ENCODE measurements at places on chromosomes 3 and 15.

DNA sequence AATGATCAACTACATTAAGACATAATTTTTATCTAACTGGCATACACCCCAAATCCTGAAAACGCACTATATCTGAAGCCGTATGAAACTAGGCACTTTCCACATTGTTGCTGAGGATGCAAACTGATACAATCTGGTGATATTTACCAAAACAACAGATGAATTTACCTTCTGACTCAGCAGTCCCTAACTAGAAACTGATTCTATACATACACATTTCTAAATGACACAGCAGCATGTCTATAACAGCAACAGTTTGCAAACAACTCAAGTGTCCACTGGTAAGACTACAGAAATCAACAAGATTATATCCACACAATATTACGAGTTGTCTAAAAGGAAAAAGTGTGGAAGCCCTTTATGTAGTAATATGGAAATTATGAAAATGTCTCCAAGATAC lies 22.9 kb downstream of the SECISBP2L start:
- DNase-seq = no peak

- DNase-seq = no peak
Observed at GRCh38 chr15:71323584-71323983, 208.3 kb downstream of the THSD4 start.

- DNase-seq = no peak
Observed at GRCh38 chr3:62870321-62870720, 4.9 kb downstream of the CADPS start.

DNA sequence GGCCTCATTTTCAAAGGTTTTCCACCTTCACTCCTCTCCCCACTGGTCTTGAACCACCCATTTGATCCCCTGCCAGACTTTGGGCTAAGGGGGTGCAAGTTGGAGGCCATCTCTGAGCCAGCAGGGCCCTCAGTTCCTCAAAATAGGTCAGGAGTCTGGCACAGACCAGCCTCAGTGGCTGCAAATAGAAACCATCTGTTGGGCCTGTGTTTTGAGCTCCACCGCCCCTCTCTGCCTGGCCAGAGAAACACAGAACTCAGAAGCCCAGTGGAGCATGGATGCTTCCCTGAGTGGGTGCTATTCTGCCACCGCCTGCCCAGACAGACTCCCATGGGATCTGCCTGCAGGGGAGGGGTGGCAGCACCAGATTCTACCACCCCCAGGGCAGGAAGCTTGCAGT lies 56.3 kb downstream of the CORO2B start:
- DNase-seq = no peak

- no peak for DNase-seq
Observed at GRCh38 chr3:195777975-195778374, 33.8 kb downstream of the MUC4 start.

GRCh38 chr3:56903231-56903782 lies 101.6 kb upstream of the ARHGEF3 start:
- no peak for DNase-seq

GRCh38 chr3:155983834-155984474 lies 113.5 kb downstream of the GMPS start:
- no peak for DNase-seq

DNA sequence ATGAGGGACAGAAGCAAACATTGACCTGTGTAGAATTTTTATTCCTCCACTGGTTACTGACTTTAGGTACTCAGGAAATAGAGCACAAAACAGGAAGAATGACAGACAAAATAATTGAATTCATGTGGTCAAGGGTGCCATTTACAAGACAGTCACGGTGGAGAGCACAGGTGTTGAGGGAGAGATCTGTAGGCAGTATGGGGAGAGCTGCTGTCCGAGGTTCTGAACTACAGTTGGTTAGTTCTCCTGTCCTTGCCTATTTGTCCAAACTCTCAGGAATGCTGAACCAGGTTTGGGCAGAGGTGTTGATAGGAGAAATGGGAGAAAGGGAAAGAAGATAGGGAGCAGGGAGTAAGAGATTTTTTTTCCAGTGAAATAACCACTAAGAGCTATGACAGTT lies 178.5 kb upstream of the ZBTB20 start:
- peak; percentile 18 for DNase-seq

GRCh38 chr3:129439817-129440617 lies at the start of the genes IFT122 and MBD4:
Gene IFT122, plus strand, starts transcription at chr3:129440224. Its CDS starts 107 bp downstream, at chr3:129440331.
Gene MBD4, minus strand, starts transcription at chr3:129439948. Its CDS starts 115 bp downstream, at chr3:129439833.
- peak; percentile 99 for DNase-seq

DNA sequence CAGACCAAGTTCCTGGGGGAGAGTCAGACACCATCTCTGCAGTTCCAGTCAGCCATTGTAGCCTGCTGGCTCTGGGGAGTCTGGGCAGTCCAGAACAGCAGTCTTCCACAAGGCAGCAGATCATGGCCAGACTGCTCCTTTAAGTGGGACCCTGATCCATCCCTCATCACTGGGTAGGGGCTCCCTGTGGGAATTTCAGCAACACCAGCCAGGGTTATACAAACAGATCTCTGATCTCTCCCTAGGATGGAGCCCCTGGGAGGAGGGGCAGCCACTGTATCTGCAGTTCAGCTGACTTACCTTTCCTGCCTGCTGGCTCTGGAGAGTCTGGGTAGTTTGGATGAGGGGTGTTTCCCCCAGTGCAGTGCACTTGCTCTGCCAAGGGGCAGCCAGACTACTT lies 42.1 kb upstream of the UNC13C start:
- no peak for DNase-seq

DNA sequence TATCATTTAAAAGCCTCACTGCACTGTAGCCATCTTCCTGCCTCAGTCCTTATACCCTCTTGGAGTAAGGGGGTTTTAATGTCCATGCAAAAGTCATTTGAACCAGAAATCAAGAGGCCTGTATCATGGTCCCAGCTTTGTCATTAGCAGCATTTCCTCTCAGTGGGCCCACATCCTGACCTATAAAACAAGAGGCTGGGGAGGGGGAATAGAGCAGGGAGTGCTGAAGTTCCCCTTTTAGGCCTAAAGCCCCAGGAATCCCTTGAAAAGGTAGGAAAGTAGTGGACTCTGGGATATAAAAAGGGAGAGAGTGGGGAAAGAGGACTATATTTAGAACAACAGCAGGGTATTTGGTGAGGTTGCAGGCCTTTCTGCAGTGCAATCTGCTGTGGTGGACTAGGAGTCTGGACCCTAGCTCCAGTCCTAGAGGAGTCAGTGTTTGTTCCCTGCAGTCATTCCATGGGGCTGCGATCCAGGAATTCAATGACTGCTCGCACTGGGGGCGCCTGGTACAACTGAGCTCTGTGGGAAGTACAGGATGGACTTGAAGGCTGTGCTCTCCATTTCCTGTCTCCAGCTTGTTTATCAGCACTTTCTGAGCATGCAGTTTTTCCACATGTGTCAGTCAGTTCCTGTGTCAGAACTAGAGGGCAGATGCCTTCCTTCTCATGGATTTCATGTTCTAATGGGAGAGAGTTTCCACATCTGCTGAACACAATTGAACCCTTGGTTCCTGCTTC lies 46.8 kb downstream of the PDHB start:
- DNase-seq = no peak

GRCh38 chr3:115520241-115520640 lies 103.1 kb upstream of the GAP43 start:
- no peak for DNase-seq

DNA sequence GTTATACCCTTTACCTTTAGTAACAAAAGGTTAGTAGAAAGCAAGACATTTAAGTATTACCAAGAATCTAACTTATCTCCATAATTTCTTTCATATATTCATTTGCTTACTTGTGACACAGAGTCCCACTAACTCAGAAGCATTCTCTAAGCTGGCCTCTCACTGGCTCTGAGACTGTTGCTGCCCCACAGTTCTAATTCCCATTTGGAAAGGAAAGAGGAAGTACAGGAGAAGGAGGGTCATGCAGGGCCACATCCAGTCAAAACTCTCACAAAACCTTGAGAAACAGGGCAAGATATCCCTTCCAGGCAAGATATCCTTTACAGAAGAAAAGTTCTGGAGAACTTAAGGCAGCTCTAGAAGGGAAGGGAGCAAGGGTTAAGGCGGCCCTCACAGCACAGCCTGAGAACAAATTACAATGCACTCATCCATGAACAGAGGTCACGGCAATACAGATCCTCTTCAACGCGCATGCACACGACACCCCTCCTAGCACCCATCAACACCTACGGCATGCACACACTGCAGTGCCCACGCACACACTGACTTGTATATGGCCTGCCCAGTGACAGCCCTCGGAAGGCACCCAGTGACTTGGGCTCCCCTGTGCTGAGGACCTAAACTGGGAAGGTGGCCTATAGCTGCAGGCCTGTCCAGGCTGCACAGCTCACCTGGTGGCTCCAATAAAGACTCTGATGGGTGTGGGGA lies 13.0 kb upstream of the MYO5C start:
- DNase-seq = no peak

- DNase-seq = no peak
Observed at GRCh38 chr3:152356870-152357276, 88.1 kb downstream of the MBNL1 start.

GRCh38 chr3:108662142-108662738 lies 72.7 kb downstream of the DZIP3 start:
- peak; percentile 43 for DNase-seq

DNA sequence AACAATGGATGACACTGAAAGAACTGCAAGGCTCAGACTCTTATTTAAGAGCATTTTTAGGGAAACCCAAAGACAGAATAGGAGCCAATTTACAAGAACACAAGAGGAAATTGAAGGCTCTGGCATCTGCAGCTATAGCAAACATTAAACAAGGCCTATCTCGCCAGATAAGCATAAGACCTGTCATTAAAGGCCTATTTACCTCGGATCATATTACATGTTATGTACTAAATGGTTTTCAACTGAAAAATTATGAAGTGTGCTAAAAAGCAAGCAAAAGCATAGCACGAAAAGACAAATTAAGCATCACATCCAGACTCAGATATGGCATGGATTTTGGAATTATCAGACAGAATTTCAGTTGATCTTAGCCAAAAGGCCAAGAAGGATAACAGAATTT lies 617.1 kb downstream of the SQOR start:
- DNase-seq = no peak

- no peak for DNase-seq
Observed at GRCh38 chr3:125957674-125958510, 11.1 kb upstream of the ROPN1B start.

- no peak for DNase-seq
Observed at GRCh38 chr3:22231061-22231460, 480.1 kb upstream of the ZNF385D start.

GRCh38 chr3:64957408-64958198 lies 269.8 kb upstream of the ADAMTS9 start:
- DNase-seq = no peak

Data from retina (tissue), 1 donor.